ENCODE measurements at places on chromosomes 11 and 22. TPM values are rescaled to one million over a fixed set of nuclear protein-coding genes. Genes with fewer than 3 reads are reported as not detected.

FGF4 gene
- not detected for total RNA-seq

LRRN4CL gene
- total RNA-seq: 0.09 TPM

ZC3H12C gene
- total RNA-seq: 13.6 TPM

SAA2 gene
- not detected for total RNA-seq

ADORA2A gene
- total RNA-seq: 37.6 TPM

KRTAP5-10 gene
- not detected for total RNA-seq

OR2AG1 gene
- not detected for total RNA-seq

MS4A3 gene
- total RNA-seq: not detected

CD151 gene
- total RNA-seq: 757 TPM

STX5 gene
- total RNA-seq: 36.4 TPM

USP2 gene
- total RNA-seq: 0.18 TPM

MRGPRE gene
- total RNA-seq: not detected

GAB4 gene
- total RNA-seq: under 0.01 TPM

HOATZ gene
- not detected for total RNA-seq

MYEOV gene
- total RNA-seq: 1.5 TPM

PLAAT3 gene
- 22.5 TPM for total RNA-seq

SCO2 gene
- 2.3 TPM for total RNA-seq

NLRP14 gene
- 0.09 TPM for total RNA-seq

MAPK11 gene
- 22.9 TPM for total RNA-seq

GNAZ gene
- total RNA-seq: 0.66 TPM

PIK3C2A gene
- total RNA-seq: 96.2 TPM

C11orf87 gene
- total RNA-seq: not detected

FOXRED1 gene
- 15.1 TPM for total RNA-seq

RBM4 gene
- 160 TPM for total RNA-seq

GRAP2 gene
- total RNA-seq: under 0.01 TPM

TSPAN18 gene
- total RNA-seq: 16.3 TPM

CTR9 gene
- total RNA-seq: 25.6 TPM

IGF2 gene
- 4.7 TPM for total RNA-seq

SPECC1L gene
- total RNA-seq: 35.4 TPM

ZFPL1 gene
- total RNA-seq: 28.2 TPM

PISD gene
- total RNA-seq: 33.6 TPM

DBX1 gene
- total RNA-seq: not detected

DRICH1 gene
- total RNA-seq: 0.09 TPM

UBQLN3 gene
- total RNA-seq: not detected

TPBGL gene
- not detected for total RNA-seq

HYOU1 gene
- 159 TPM for total RNA-seq

SLC43A3 gene
- 30.2 TPM for total RNA-seq

OR52N4 gene
- total RNA-seq: not detected

ADAMTS15 gene
- total RNA-seq: under 0.01 TPM

FOLH1 gene
- 0.85 TPM for total RNA-seq

ST14 gene
- not detected for total RNA-seq

OSBPL5 gene
- 22.1 TPM for total RNA-seq
